Mammary epithelial cell (primary cell): ENCODE measurements at places on chromosomes 2 and 18.
A peak's percentile ranks its signal among the peaks of the same experiment; 100 is the strongest.

- DNase-seq = peak; percentile 28
Measured at GRCh38 chr18:50441501-50441900, 66.7 kb downstream of the SKA1 start.

- DNase-seq = no peak
Measured at GRCh38 chr18:6979954-6980353, 137.6 kb downstream of the LAMA1 start.

DNA sequence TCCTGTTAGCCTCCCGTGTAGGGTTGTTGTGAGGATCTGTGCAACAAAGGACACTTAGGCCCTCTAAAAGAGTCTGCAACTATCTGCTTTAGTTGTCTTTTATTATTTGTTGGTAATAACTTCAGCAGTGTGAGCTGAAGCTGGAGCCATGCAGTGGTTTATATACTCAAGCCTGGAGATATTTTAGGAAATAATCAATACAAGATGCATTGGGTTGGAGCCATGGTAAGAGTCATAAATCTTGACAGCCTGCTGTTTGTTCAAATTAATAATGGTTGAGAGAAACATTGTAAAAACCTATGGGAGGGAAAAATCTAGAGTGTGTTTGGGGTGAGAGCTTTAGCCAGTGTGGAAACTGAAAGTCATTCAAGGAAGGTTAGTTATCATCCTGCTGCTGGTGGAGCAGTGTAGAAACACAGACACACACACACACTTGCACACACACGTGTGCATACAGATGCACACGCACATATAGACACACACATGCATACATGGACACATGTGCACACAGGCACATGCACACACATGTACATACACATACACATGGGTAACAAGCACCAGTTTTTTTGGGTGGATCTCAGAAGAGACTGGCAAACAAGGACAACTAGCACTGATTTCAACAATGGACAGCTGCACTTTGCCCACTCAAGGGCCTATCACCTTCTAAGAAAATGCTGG is 51.0 kb downstream of the ACOXL start:
- DNase-seq = no peak

- no peak for DNase-seq
Measured at GRCh38 chr2:229443141-229443540, 172.1 kb upstream of the PID1 start.

DNA sequence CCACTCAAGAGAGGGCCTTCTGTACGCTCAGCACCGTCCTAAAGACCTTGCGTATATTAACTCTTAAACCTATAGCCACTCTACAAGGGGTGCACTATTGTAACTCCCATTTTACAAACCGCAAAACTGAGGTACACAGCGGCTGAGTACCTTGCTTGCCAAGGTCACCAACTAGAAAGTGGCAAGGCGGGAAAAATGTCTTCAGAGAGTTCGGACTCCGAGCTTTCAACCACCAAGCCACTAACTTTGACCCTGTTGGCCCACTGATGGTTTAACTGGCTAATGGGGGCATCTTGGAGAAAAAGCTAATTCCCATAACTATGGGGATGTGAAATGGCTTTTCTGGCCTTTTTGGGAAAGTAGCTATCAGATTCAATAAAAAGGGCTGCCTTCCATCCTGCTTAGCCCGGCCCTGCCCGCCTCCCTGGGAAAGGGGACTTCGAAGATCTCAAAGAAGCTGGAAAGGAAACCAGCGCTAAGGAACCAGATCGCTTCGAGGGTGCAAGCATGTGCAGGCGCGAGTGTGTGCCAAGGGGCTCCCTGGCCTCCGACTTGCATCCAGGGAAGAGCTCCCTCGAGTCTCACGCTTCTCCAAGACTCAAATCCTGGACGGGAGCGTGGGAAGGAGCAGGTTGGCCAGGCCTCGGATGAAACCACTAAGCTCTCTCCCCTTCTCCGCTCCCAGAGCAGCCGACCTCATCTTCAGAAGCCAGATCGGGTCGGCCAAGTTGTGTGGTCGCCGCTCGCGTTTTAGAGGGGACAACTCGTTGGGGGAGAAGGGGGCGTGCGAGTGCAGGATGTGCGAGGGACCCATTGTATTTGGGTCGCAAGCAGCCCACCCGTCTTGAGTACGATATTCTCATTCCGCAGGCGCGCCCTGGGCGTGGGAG is 2.2 kb upstream of the SP5 start:
- no peak for DNase-seq

DNA sequence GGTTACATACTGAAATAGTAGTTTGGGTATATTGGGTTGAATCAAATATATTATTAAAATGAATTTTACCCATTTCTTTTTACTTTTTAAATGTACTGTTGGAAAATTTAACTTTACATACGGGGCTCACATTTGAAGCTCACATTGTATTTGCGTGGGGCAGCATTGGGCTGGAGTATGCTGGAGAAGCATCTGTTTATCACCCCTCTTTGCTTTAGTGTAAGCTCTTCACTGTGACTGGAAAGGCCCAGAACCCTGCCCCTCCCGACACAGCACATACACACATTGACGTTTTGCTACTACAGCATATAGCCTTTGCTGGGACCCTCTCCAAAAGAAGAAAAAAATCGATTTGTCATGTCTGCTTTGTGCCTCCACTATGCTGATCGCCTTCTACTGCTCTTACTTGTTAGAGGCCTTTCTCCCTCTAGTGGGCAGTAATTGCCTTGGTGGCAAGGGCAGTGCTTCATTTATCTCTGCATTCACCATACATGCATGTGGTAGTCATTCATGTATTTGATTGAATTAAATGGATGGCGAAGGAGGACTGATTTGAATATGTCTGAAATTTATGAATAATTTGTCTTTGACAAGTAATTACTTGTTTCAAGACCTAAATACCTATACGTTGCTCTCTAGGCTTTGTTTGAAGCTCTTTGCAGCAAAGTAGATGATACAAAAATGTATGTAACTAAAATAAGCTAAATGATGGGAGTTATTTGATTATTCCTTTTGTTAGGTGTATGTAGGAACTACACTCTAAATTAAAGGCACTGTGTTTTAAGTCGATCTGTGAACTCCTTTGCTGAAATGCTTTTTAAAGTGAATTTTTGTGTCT is 37.4 kb downstream of the VAPA start:
- DNase-seq = peak; percentile 46

GRCh38 chr2:182870227-182870626 is 3.8 kb upstream of the FRZB start:
- no peak for DNase-seq

- no peak for DNase-seq
Measured at GRCh38 chr18:46416706-46417638, 240.0 kb downstream of the LOXHD1 start.

- DNase-seq = no peak
Measured at GRCh38 chr2:110800611-110801402, 68.4 kb downstream of the ACOXL start.

GRCh38 chr2:37569131-37569823 is 102.2 kb downstream of the CDC42EP3 start:
- DNase-seq = no peak

- peak; percentile 6 for DNase-seq
Measured at GRCh38 chr2:212145121-212145520, 393.5 kb downstream of the ERBB4 start.

DNA sequence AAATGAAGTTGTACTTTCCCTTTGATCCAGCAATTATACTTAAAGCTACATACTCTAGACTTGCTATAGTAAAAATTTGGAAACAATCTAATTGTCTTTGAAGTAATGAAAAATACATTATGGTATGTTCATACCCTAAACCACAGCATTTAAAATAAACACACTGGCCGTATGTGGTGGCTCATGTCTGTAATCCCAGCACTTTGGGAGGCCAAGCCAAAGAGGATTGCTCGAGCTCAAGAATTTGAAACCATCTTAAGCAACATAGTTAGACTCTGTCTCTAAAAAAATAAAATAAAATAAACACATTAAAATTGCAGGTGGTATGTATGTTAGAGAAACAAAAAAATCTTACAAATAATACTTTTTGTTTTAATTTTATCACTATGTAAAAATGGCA is 208.1 kb upstream of the KLHL14 start:
- no peak for DNase-seq

GRCh38 chr2:21759819-21760218 is 636.1 kb downstream of the TDRD15 start:
- DNase-seq = no peak
